Colonic mucosa (tissue), 4 donors: ENCODE measurements at places on chromosomes 5 and 9. TPM values are rescaled to one million over a fixed set of nuclear protein-coding genes. Genes with fewer than 3 reads are reported as not detected.

- no peak for DNase-seq
Measured at GRCh38 chr9:82531795-82532194, 531.1 kb downstream of the RASEF start.

DNA sequence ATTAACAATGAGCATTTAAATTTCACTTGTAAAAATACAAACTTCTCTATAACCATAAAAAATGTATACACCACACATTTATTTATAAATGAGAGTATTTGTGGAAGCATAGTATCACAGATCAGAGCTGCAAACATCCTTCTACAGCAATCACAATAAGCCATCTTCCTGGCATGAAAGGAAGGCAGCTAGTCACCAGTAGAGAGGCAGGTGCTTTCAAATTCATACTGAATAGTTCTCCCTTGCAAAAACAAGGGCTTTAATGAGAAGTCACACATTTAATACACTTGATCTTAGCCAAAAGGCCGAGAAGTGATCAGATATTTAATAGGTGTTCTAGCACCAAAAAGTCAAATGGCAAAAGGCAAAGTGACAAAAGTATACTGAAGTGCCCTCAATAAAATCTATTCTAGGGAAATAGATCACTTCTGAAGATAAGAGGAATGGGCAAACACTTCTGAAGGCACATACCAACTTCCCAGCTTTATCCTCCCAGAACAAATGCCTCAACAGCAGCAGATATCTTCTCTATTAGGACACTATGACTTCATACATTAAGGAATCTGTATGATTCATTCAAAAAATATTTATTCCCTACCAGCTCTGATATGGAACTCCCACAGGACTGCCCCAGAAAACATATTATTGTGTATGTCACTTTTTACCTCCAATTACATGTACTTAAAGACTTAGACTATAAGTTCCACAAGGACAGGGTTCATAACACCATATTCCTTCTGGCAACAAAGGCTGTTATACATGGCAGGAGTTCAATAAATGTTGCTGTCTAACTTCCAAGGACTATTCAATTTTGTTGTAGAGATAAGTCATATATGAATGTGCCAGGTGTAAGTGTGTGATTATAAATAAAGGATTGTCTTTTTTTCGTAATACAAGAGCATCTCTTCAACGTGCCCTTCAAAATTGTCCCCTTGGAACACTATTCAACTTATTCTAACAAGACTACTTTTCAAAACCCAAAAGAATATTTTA lies 31.7 kb downstream of the MAPKAP1 start:
- no peak for DNase-seq

The TLX3 gene
- not detected for total RNA-seq

The CARD9 gene
- total RNA-seq: 1.2 TPM

The AFAP1L1 gene
- 4.0 TPM for total RNA-seq

GRCh38 chr5:68054638-68055037 lies 160.9 kb upstream of the PIK3R1 start:
- DNase-seq: no peak

DNA sequence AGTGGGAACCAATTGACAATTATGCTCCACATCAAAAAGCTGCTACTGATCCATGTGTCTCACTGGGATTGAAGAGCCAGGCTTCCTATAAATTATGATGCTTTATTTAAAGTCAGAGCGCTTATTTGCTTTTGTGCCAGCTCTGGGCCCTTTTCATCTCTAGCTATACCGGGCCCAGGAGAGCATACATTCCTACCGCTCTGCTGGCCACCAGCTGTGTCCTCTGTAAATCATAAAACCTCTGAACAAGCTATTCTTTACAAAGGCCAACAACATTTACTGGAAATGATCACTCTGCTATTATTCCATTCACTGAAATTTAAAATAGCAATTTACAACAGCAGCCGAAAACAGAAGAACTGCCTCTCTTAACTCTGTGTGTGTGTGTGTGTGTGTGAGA lies 86.6 kb downstream of the ZNF608 start:
- DNase-seq: no peak

GRCh38 chr9:123402981-123403509 lies 47.0 kb downstream of the CRB2 start:
- DNase-seq: no peak

The C5orf52 gene
- 5.5 TPM for total RNA-seq

- DNase-seq: peak; percentile 53
Measured at GRCh38 chr5:159208514-159209437, 577 bp downstream of the RNF145 start.

The ARL14EPL gene
- total RNA-seq: not detected

- DNase-seq: no peak
Measured at GRCh38 chr5:156188016-156188415, 138.9 kb upstream of the SGCD start.

The MLANA gene
- not detected for total RNA-seq

The NUDCD2 gene
- total RNA-seq: 24.6 TPM

DNA sequence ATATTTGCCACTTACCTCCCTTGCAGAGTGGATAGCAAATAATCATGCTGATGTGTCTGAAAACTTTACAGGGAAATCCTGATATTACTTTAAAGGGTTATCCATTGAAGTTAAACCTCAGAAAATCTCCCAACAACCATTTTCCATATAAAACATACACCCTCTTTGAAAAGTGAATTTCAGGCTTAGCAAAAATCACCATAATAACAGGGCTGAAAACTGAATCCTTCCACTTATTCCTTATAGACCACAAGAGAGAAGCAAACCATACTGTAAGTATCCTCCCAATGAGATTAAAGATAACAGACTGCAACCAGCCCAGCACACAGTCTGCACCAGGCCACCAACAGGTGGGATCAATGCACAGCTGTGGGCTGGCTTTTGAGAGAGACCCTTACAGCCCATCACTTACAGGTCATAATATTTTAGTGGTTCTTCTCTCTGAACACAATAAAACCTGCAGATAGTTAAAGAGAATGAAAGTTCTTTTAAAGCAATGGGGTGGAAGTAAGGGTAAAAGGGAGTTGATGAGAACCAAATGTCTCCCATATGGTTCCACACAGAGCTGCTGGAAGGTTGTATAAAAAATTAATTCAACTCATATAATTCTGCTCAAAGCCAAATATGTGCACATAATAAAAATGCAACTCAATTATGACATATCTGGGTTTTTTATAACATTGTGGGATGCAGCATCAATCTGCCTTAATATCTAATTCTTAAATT lies 376.2 kb upstream of the GRAMD2B start:
- DNase-seq: no peak

DNA sequence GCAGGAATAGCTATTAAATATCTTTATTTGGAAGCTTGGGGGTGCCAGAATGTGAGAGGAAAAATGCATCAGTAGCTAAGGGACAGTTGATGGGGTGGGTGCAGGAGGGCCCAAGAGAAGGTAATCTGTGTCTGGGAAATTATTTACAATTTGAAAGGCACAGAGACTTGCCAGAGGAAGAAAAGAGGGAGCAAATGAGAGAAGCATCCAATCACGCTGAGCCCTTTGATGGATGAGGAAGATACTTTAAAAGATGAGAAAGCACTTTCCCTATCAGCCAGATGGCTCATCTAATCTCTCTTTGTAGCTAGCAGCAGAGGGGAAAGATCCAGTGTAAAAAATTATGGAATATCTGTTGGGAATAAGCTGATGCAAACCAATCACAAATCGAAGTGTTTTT lies 57.0 kb upstream of the ABCA1 start:
- DNase-seq: no peak

GRCh38 chr5:147143215-147143614 lies 91.6 kb upstream of the STK32A start:
- no peak for DNase-seq

DNA sequence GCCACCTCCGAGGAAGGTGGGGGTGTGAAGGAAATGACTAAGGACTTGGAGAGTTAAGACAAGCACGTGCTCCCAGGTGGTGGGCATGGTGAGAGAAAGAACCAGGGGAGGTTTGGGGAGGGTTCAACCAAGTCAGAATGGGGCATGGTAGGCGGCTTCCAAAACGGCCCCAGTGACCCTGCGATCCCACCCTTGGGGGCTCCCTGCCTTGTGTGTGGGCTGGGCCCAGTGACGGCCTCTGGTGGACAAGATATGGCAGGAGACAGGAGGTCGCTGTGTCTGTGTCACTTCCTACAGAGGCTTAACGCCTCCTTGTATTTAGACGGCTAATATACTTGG lies 51.3 kb upstream of the IRX4 start:
- DNase-seq: no peak

The ANKRD18A gene
- 7.2 TPM for total RNA-seq

DNA sequence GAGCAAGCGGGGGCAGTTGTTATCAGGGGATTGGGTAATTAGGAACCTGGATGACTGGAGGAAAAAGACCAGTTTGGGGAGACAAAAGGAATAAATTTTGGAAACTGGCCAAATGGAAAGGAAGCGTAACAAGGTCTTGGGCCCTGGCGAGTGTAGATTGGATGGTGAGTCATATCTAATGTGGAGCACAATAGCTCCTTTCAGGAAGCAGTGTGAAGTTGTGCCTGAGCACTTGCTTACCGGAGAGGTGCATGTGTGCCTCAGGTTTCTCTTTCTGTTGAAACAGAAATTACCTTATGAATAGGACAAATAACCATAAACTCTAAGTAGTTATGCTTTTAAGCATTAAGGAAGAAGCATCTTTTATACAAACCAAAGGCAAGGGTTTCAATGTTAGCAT lies 176.4 kb downstream of the KIF4B start:
- DNase-seq: no peak

The DNAH5 gene
- total RNA-seq: 0.11 TPM

GRCh38 chr5:142971303-142972013 lies 201.3 kb downstream of the ARHGAP26 start:
- DNase-seq: no peak

- DNase-seq: peak; percentile 86
Measured at GRCh38 chr9:136631038-136632000, 31.4 kb upstream of the EGFL7 start.

GRCh38 chr9:137461316-137461662 lies 2.2 kb upstream of the NSMF start:
- DNase-seq: no peak

- no peak for DNase-seq
Measured at GRCh38 chr5:168434001-168434400, 52.3 kb upstream of the RARS1 start.

The CD14 gene
- total RNA-seq: 28.2 TPM

The GALNT12 gene
- 69.6 TPM for total RNA-seq

The NRG2 gene
- total RNA-seq: 0.10 TPM

The PCDHGA12 gene
- total RNA-seq: 1.0 TPM

DNA sequence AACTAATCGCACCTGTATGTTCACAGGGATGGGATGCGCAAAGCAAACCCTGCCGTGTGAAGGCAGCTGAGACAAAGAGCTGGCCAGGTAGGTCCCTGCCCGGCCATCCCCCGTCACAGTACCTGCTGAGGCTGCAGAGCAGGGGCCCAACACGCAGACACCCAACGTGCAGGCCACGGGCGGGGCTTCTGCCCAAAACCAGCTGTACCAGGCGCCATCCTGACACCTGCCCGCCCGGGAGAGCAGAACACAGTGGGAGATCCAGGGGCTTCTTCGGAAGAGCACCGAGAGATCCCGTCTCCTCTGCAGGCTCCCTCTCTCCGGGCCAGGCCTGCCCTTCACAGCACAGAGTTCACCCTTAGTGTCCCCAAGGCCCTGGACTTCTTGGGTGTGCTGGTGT lies 28.4 kb downstream of the ABO start:
- DNase-seq: no peak

- DNase-seq: peak; percentile 31
Measured at GRCh38 chr9:105413525-105413924, 34.3 kb upstream of the FSD1L start.

GRCh38 chr9:119334745-119335144 lies 34.5 kb downstream of the BRINP1 start:
- no peak for DNase-seq

The SPINK7 gene
- not detected for total RNA-seq

DNA sequence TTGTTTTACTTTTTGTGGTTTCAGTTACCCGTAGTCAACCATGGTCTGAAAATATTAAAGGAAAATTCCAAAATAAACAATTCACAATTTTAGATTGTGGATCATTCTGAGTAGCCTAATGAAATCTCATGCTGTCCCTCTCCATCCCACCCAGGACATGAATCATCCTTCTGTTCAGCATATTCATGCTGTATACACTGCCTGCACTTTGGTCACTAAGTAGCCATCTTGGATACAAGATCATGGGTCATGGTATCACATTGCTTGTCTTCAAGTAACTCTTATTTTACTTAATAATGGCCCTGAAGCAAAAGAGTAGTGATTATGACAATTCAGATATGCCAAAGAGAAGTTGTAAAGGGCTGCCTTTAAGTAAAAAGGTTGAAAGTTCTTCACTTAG lies 536.5 kb upstream of the ACO1 start:
- DNase-seq: no peak

The PDE4D gene
- 53.7 TPM for total RNA-seq

The MARCHF11 gene
- not detected for total RNA-seq

DNA sequence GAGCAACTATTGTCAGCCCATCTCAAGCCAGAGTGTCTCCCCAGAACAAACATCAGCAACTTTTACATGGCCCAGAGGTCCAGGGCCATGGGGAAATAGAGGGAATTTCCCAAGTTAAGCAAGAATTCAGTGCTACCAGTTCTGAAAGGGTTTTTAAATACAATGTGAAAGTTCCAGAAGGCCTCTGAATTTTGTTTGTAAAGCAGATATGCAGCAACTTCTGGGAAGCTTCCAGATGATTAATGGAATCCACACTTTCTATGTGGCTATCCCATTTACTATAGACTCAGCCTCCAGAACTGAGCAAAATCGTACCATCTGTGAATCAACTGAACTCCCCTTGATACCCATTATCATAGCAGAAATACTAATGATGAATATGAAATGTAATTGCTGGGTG lies 93.8 kb downstream of the FEM1C start:
- DNase-seq: no peak

DNA sequence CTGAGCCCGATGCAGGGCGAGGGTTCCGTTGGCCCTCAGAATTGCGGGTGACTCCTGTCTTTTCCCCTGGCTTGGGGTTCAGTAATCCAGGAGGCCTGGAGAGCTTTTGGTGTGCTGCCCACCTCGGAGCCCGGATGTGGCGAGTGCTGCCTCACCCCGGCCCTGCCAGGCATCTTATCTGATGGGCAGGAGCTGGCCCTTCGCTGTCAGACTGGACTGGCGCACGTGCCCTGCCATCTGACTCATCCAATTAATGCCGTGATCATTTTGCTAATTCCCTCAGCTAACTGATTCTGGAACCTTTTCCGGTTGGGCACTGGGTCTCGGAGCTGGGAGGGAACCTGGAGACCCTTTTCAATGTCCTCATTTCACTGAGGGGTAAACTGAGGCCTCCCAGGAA lies 34.6 kb downstream of the RXRA start:
- DNase-seq: no peak

DNA sequence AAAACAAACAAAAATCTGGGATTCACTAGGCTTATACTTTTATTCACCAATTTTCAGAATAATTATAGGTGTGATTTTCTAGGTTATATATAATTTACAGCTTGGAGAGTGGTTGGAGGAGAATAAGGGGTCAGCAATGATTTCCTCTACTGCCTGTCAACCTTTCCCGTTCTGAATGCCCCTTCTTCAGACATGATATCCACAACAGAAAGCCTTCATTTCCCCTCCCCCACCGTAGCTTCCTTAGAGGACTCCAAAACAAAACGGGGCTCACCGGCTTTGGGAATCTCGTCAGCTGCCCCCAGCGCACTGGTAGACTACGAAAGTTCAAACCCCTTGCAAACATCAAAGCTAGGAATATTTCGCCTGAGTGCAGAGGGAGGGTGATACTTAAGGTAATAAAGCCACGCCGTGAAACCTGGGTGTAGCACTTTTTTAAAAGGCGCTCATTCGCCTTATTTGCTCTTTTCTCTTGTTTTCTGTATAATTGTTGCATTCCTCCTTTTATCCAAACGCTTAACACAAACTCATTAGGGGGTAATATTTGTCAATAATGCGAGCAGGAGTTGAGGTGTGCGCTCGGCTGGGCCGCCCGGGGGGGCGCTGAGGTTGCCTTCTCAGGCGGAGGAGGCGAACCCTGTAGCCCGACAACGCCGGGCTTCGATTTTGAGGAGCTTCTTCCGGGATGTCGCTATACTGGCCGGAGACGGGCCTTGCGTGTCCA lies 2.4 kb downstream of the OTP start:
- DNase-seq: no peak
